ENCODE measurements at places on chromosomes 16 and 17.

DNA sequence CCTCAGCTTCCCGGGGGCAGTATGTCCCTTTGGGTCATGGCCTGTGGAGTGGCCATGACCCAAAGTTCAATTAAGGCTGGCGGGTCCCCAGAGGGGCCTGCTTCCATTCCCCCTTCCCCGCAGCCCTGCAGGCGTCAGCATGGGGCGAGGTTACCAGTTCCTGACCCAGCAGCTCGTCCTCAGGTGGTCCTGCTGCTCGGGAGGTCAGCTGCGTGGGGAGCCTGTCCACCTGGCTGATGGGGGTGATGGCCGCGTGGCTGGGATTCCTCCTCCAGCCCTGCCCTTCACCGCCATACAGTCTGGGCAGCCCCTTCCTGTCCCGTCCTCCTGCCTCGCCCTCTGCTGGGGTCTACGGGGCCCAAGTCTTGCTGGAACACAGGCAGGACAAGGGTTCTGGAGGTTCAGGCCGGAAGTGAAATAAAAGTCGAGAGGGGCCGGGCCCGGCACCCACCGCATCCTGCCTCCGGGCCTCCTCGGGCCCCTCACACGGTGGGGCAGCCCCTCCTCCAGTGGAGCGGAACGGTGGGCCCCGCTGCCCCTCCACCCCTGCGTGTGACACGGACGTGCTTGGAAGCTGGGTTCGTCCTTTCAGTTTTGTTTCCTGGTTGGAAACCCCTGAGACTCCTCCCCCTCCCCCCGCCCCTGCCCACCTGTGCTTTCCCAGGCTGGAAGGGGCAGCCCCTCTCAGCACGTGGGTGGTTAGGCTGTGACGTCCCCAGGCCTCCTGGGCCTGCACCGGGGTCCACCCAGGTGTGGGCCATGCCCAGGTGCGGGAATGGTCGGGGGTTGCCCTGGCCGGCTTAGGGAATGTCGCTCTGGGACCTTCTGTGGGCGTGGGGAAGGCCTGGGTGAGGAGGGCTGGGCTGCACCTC is 6.8 kb downstream of the UBALD2 start:
- DNase-seq = no peak

GRCh38 chr17:8475227-8475626 is 39.5 kb downstream of the NDEL1 start:
- DNase-seq = no peak

GRCh38 chr17:65294181-65294719 is 157.1 kb downstream of the RGS9 start:
- DNase-seq = peak; percentile 11

GRCh38 chr17:55440391-55440790 is 18.8 kb upstream of the MMD start:
- no peak for DNase-seq

DNA sequence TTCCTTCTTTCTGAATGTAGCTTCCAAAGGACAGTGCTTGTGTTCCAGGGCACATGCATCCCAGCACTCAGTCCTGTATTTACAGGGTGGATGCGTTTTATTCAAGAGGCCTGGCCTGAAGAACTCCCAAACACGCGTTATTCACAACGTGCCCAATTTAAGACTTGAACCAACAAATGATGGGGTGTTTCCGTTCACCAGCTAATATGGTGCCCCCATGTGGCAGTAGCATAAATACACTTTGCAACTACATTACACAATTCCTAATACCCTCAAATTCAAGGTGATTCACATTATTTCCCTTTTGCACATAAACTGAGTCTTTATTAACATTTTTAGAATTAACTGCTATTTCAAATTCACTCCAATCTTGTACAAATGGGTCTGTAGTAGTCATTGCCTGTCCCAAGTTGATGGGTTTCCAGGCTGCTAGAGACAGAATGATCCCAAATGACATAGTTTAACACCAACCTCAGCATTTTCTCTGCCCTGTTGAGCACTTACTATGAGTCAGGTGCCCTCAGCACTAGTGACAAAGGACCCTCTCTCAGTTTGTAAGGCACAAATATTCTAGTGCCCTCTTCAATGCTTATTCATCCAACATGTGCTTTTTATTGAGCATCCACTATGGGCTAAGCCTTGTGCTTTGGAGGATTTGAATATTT is 26.9 kb downstream of the HSD17B2 start:
- no peak for DNase-seq
